CD4-positive, alpha-beta T cell treated with Interferon gamma for 1 hour (primary cell): ENCODE measurements at places on chromosomes 5 and 9.

- DNase-seq, result no peak
Measured at GRCh38 chr9:18874069-18874468, 158.9 kb downstream of the SAXO1 start.

DNA sequence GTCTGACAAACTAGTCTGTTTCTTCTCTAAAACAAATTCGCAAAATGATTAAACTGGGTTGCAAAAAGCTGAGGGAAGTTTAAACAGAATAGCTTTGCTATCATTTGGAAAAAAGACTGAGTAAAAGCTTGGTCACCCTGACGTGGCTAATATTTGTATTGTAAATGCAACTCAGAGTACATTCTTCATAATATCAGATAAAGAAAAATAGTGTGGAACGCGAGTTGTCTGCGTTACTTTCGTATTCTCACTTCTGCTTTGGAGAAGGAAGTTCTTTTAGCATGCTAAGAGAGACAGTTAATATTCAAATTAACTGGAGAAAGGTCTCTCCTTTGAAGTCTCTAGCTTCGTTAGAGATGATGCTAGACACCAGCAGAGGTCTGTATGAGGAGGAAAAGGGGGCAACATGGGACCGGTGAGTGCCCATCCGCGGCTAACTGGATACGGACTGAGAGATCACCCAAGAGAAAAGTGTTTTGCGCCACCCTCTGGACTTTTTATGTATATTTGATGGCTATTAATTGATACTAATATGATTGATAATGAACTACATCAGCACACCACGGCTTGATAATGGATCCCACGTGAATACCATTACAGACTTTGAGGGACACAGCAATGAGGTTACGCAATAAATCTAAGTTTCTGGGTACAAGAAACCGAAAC lies 2.9 kb upstream of the CNTRL start:
- peak; percentile 28 for DNase-seq

DNA sequence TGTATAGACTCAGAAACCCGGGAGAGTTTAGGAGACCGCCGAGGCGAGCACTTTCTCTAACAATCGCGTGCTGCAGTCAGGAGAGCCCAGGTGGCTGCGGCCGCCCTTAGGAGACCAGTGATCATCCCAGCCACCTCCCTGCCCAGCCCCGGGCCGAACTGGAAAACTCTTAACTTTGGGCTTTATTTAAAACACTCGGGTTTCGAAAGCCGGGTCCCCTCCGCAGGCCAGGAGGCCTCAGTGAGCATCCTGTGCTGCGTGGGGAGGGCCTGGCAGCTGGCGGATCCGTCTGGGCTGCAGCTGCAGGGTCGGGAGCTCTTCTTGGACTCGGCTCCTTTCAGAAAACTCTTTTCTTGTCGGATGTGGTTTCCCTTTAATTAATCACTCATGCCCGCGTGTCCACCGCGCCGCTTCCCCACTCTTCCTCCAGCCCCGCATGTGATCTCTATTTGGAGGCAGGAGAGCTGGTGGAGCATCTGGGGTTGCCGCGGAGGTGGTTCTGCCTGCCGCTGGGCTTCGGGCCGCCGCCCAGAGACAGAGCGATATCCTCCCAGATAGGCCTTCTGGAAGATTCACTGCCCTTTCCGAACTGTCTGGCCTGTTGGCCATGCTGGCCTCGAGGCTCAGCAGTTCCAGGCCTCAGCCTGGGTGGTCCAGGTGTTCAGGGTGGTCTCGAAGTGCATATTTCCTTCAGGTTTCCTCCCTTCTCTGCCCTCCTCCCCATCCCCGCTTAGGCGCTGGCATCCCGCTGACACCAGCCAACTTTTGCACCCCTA lies 59.5 kb downstream of the TMEM174 start:
- DNase-seq, result no peak

- no peak for DNase-seq
Measured at GRCh38 chr5:36228505-36228904, 13.2 kb downstream of the NADK2 start.

DNA sequence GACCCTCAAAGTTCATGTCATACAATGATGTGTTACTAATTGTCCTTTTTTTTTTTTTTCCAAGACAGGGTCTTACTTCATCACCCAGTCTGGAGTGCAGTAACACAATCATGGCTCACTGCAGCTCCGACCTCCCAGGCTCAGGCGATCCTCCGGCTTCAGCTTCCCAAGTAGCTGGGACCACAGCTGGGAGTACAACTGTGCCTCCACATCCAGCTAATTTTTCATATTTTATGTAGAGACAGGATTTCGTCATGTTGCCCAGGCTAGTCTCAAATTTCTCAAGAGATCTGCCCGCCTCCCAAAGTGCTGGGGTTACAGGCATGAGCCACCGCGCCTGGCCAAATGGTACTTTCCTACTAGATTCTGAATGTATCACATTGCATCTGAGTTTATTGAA lies 49.4 kb upstream of the EBF1 start:
- no peak for DNase-seq

- peak; percentile 89 for DNase-seq
Measured at GRCh38 chr9:137067860-137068538, 2.4 kb downstream of the SAPCD2 start.

DNA sequence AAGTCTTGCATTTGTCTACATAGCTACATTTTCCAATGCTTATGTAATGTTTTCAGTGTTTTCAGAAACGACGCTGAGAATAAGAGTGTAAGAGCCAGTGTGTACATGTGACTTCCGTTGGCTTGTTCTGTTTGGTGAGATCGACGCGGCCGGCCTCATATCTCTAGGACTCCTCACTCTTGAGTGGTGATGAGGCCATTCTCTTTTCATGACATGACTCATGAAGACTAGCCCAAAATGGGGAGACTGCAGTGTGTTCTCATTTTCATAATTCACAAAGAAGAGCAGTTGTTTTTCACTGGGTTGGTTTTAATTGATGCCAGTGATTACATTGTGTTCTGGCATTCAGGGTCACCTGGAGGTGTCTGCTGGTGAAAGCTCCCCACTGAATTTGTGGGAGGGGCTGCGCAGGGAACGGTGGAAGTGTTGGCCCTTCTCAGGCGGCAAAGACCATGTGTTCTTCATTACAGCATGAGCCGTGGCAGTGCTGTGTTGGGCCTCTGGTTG lies 131.5 kb upstream of the OTULINL start:
- DNase-seq, result no peak

GRCh38 chr9:105890046-105890822 lies 195.9 kb downstream of the TMEM38B start:
- no peak for DNase-seq

DNA sequence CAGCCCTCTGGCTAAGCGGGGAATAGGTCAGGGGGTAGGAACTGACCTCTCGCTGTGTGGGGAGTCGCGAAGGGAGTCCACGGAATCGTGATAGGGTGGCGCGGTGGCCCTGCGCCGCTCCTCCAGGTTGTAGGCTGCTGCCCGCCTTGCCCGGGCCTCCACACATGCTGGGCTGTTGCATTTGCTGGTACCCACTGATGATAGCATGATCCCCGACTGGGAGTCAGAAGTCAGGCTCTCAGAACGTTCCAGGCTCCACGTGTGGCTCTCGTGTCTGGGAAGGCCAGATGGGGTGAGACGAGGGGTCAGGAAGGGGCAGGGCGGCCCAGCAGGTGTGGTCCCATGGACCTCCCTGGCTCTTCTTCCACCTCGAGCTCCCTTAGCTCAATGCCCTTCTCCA lies 56.0 kb downstream of the PSD2 start:
- no peak for DNase-seq

DNA sequence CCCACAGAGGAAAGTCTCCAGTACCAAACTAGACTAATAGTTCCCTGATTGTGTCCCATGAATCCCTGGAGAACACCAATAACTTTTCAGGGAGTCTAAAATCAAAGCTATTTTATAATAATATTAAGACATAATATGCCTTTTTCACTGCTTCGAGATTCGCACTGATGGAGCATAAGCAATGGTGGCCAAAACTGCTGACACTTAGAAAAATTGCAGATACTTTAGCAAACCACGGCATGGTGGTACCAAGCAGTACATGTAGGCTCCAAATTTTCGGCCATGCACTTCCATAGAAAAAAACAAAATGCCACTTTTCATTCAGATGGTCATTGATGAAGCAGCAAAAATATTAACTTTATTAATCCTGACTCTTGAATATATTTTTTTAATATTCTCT lies 100.3 kb upstream of the PCSK1 start:
- DNase-seq, result no peak

DNA sequence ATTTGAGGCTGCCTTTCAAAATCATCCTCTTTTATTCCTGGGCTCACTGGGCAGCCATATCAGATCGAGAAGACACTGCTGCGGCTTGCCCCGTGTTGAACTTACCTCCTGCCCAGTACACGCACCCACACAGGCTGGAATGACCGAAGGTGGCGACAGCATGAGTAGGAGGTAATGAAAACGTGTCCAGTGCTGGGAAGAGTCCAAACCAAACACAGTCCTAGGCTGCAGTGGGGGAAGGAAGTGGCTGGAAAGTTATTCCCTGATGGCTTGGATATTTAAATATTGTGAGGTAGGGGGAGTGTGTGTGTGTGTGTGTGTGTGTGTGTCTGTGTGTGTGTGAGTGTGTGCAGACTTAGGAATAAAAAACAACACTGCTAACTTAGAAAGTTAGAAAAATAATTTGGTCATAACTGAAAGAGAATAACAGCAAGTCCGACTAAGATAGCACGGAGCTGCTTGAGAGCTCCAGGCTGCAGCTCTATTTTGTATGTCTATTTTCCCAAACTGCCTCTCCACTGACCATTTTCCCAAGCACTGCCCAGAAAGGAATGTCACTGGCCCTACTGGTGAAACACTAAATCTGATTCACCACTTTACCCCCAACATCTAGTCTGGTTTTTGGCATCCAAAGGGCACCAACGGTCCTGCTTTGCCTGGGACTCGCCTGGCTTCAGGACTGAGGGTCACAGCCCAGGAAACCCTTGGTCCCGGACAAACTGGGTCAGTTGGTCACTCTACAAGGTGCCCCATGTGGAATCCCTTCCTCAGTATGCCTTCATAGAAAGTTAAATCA lies 41.2 kb downstream of the ANKH start:
- DNase-seq, result no peak

DNA sequence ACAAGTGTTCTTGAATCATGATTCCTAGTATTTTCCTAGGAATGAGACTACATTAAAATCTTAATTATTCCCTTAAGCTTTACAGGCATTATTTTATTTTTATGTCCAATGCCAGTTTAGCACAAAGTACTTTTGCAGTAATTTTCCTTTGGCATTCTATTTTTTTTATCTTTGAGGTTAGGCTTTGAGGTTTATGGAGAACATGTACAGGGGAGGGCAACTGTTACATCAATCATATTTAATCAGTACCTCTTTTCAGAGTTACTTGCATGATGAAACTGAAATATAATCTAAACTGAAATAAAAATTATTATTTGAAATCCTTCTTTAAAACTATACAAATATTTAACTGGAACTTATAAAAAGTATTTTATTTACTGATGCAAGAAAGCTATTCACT lies 118.2 kb upstream of the MPDZ start:
- DNase-seq, result no peak

DNA sequence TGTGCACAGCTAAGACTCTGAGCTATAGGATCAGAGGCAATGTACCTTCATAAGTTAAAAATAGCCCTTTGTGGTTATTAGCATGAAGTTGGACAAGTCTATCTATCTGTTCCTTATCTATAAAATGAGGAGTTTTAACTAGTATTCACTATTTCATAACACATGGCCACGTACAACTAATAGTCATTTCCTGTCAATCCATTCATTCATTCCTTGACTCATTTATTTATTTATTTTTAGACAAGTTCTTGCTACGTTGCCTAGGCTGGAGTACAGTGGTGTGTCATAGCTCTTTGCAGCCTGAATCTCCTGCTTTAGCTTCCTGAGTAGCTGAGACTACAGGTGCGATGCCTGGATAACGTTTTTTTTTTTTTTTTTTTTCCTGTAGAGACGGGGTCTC lies 92.1 kb downstream of the NR3C1 start:
- DNase-seq, result no peak

DNA sequence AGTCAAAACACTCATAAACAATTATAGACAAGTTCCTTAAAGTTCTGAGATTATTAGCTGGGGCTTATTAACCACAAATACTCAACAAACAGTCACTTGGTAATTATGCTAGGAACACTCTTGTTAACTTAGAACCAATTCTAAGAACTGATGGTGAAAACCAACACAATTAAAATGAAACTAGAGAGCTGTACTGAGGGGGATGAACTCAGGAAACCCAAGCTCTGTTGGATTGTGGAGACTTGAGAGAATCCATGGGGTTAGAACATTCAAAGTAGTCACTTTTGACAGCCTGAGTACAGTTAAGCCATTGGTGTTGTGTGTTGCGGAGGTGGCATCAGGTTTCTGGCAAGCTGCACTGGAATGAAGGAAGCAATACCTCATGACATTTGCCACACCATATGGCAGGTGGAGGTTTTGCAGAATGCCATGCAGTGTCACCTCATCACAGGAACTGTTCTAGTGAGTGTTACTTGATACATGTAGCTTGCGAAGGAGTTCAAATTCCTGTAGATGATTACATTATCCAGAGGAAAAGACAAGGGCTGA lies 480.9 kb upstream of the CD180 start:
- DNase-seq, result no peak

- DNase-seq, result no peak
Measured at GRCh38 chr9:82034956-82035731, 46.6 kb downstream of the SPATA31D1 start.

GRCh38 chr5:80874162-80874561 lies 86.0 kb upstream of the RASGRF2 start:
- no peak for DNase-seq

DNA sequence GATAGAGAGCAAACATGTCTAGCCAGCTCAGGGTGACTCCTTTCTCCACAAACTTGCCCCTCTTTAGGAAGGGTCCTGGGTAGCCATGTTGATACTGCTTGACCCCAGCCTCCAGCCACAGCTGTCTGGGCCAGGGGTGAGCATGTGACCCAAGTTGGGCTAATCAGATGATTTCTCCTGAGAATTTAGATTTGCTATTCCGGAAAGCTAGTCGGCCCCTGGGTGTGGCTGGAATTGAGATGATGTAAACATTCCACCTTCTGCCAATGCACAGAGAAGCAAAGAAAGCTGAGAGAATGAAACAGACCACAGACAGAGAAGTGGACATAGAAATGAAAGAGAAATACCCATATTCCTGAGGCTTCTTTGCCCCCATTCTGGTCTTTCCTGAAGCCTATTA lies 17.8 kb upstream of the B4GALT1 start:
- no peak for DNase-seq

DNA sequence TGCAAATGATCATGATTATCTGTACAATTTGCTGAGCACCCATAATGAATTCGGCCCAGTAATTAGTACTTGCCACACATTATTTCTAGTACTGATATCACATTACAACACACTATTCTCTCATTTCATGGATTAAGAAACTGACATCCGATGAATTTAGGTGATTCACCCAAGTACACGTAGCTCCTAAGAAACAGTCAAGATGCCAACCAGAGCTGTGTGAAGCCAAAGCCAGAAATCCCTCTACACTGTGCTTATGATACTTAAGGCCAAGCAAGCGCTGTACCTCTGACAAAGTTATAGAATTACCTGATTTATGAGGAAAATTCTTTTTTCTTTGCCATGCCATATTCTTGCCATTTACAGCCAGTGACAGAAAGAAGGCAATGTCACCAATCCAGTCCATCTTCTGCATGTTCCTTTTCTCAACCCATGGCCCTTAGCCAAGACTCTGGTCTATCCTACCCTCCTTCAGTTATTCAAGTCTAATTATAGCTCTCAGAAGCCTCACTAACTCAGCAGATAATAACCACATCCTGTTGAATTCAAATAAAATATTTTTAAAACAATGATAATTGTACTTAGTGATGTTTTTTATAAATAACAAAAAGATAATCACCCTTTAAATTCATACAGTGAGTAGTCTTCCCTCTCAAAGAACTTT lies 74.3 kb upstream of the PTGER4 start:
- no peak for DNase-seq
